Left forelimb (tissue), 1 donor: ENCODE measurements at places on chromosomes 7 and 10.

DNA sequence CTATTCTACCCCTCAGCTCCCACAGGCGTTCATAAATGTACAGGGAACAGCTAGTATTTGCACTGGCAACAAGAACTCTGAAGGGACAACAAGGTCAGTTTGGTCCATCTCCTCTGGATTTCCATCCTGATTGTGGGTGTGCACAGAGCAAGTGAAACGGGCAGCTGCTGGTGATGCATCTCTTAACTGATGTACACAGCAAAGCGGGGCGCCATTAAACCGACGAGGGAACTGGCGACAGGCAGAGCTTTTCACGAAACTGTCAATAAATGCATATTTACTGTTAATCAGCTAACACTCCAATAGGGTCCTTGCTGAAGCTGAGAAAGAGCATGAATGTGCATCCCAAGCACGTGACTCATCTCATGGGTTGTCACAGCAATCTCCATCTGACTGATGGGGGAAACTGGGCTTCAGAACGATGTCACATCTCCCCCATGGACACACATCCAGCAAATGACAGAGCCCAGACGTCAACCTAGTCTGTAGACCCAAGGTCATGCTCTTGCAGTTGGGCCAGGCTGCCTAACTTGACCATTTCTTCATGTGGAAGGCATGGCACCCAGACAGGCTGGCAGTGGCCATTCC is 54.2 kb downstream of the FAM53B start:
- DNase-seq: no peak

DNA sequence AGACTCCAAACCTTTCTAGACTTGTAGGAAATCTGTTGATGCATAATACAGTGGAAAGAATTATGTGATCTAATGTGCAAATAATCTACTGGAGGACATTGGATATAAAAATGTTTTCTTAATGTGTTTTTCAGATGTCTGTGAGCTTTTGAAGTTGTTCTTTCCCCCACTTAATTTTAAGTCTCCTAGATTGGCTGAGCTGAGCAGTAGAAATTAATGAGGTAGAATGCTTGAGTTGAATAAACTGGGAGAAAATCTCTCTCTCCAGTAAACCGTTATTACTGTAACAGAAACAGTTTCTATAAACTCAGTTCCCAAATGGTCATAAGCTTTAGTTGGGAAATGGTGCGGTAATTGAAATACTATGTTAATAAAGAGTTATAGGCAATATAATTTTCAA is 15.7 kb downstream of the CSGALNACT2 start:
- DNase-seq: no peak

DNA sequence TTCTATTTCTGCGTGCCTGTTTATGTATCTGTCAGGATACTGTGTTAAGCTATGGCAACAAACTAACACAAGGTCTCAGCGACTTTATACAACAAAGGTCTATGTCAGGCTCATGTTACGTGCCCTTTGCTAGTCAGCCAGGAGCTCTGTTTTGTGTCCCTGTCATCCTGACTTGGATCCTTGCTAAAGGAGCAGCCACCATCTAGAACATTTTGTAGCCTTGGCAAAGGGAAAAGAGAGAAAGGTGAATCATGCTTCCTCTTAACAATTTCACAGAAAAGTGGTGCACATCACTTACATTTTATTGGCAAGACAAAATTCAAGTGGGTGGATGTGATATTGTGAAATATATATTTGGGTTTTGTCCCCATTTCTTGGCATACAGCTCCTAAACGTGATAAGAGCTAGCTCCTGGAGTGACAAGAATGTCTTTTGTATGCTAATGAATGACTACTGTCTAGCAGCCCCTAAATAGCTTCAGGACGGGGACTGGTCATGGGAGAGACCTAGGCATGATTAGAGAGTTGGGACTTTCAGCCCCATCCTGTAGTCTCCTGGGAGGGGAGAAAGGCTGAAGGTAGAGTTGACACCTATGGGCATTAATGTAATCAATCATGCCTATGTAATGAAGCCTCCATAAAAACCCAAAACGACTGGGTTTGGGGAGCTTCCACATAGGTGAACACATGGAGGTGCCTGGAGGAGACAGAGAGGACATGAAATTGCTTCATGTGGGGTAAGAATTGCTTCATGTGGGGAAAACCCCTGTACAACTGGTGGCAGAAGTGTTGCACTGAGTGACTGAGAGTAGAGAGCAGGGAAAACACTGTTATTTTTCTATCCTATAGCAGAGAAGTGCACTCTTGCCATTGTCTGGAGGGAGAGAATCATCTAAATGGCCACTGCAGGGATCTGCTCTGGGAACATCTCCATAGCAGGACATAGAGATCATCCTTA is 33.0 kb downstream of the MRPL32 start:
- no peak for DNase-seq

- DNase-seq: no peak
Observed at GRCh38 chr7:66758950-66759628, 18.6 kb downstream of the RABGEF1 start.

- DNase-seq: no peak
Observed at GRCh38 chr10:114444819-114445218, 40.5 kb upstream of the AFAP1L2 start.

- no peak for DNase-seq
Observed at GRCh38 chr10:131930586-131931330, 29.9 kb downstream of the PPP2R2D start.

DNA sequence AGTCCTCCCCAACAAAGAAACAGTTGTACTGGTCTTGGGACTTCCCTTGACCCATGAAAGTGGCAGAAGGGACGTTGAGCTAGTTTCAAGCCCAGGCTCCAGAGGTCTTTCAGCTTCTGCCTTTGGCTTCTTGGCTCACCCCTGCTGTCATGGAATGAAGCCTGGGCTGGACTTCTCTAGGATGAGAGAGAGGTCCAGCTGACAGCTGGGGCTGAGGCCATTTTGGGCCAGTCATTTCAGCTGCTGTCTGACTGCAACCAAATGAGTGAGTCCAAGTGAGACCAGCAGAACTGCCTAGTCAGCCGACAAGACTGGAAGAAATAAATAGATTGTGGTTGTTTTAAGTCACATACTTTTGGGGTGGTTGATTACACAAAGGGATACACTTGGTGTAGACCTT is 76.6 kb downstream of the TMEM178B start:
- no peak for DNase-seq

GRCh38 chr10:103114876-103115275 is 78.2 kb downstream of the NT5C2 start:
- no peak for DNase-seq

GRCh38 chr7:1703871-1704810 is 34.1 kb downstream of the ELFN1 start:
- peak; percentile 40 for DNase-seq

DNA sequence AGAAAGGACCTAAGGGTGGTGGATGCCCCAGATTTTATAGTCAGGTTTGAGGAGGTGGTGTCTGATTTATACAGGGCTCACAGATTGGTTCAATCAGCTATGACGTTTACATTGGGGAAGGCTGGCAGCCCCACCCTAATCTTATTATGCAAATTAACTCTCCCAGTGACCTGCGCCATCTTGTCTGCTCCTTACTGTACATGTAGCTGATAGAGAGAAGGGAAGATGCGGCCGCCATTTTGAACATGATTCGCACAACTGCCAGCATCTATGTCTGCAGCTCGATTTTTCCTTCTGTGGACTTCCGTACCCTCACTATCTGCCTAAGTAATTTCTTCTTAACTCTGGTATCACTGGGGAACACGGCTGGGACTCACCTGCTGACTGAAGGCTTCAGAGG is 619.0 kb upstream of the DPP6 start:
- no peak for DNase-seq

- no peak for DNase-seq
Observed at GRCh38 chr10:34184939-34185386, 630.1 kb downstream of the PARD3 start.

DNA sequence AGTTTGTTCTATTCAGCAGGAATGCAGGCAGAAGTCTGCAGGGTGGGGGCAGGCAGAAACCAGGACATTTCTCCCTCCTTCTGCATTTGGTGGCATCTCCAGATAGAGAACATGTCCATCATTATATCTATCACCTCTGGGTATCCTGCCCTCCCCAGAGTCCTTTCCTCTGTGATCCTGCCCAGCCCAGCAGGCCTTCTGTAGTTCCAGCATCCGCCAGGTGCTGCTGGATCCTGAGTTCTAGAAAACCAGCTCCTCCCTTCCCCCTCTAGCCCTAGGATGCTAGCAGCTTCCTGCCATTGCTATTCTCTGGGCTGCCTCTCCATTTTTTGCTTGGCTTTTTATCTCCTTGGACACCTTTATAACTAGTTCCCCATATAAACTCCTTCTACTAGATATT is 180.3 kb downstream of the KCNMA1 start:
- DNase-seq: no peak

DNA sequence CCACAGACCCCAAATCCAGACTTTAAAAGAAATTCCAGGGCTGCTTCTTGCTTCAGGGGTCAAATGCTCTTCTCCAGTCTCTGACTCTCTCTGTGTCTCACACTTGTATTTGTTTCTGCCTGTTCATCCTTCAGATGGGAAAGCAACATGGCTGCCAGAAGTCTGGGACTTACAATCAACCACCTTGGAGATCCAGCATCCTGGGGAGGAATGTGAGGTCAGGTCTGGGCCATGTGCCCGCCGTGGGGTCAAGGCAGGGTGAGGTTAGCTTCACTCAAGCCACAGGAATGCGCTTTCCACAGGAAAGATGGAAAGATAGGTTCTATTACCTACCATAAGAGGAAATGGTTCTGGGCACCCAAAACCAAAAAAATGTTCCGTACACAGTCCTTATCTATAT is 34.3 kb upstream of the NPVF start:
- no peak for DNase-seq

DNA sequence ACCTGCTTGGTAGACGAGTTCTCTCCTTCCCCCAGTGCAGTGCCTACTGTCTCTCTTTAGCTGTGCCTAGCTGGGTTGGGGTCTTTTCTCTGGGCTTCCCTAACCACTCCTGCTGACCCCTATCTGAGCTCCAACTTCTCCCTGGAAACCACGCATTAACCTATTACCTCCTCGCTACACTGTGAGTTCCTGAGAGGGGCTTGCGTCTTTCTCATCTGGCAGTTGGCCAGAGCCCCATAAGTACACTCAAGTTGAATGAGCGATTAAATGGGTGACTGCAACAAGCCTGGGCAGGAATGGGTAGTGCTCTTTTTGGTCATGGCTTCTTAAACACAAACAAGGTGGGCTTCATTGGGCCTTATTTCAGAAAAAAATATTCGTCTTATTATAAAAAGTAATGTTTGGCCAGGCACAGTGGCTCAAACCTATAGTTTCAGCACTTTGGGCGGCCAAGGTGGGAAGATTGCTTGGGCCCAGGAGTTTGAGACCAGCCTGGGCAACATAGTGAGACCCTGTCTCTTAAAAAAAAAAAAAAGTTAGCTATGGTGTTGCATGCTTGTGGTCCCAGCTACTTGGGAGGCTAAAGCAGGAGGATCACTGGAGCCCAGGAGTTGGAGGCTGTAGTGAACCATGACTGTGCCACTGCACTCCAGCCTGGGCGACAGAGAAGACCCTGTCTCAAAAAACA is 41.4 kb downstream of the SYPL1 start:
- no peak for DNase-seq
